Activated CD4-positive, alpha-beta T cell treated with anti-CD3 and anti-CD28 coated beads for 48 hours (primary cell): ENCODE measurements at places on chromosomes 2 and 18.

DNA sequence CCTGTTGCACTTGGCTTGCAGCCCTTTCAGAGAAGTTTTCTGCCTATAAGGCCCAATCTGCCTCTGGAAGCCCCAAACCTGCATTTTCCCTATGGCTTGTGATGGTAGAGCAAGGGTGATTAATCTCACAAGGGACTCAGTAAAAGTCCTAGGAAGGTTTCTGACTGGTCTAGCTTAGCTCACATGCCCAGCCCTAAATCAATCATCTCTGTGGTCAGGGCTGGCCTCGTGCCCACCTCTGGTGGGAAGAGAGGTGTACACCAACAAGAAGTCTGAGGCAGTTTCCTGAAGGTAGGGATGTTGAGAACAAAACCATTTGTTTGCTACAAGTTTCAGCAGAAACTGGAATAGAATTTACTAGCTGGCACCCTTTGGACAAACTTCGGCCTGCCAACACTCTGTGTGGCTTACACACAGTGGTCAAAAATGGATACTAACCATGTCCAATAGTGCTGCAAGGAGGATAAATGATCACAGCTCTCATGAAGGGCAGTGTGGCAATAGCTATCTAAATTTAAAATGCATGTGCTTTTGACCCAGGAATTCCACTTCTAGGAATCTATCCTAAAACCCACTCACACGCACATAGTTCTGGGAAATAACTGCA is 96.4 kb downstream of the EN1 start:
- no peak for DNase-seq

GRCh38 chr2:24175631-24176187 is 856 bp downstream of the FAM228A start:
- no peak for DNase-seq

- DNase-seq = no peak
These were observed 1.7 kb upstream of the HS6ST1 start for GRCh38 chr2:128320192-128320905.

GRCh38 chr2:46632349-46632748 is 153.0 kb downstream of the TMEM247 start:
- no peak for DNase-seq
